Stimulated activated CD4-positive, alpha-beta T cell treated with anti-CD3 and anti-CD28 coated beads, Interleukin-12 subunit alpha, Interleukin-12 subunit beta, amount 100 ng/mL, for 48 hours (primary cell): ENCODE measurements at places on chromosomes 6 and 20.

- DNase-seq = no peak
These were observed 164.2 kb downstream of the FOXA2 start for GRCh38 chr20:22420116-22420598.

GRCh38 chr6:167005350-167006159 is 6.4 kb downstream of the CEP43 start:
- DNase-seq = no peak

- no peak for DNase-seq
These were observed 170.9 kb downstream of the TTLL2 start for GRCh38 chr6:167495506-167496401.

- DNase-seq = no peak
These were observed 67.2 kb upstream of the SMLR1 start for GRCh38 chr6:130760006-130760405.

DNA sequence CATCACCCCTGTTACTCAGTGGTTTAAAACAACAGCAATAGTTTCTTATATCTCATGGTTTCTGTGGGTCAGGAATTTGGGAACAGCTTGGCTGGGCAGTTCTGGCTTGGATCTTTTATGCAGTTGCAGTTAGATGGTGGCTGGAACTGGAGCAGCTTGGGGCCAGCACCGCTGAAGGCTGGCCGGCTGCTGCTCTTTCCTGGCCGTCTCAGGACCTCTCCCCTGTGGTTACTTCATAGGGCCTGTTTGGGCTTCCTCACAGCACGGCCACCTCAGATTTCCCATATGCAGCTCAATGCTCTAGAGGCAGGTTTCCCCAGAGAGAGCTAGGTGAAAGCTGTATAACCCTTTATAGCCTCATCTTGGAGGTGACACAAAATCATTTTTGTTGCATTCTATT is 15.6 kb downstream of the PKIG start:
- no peak for DNase-seq

DNA sequence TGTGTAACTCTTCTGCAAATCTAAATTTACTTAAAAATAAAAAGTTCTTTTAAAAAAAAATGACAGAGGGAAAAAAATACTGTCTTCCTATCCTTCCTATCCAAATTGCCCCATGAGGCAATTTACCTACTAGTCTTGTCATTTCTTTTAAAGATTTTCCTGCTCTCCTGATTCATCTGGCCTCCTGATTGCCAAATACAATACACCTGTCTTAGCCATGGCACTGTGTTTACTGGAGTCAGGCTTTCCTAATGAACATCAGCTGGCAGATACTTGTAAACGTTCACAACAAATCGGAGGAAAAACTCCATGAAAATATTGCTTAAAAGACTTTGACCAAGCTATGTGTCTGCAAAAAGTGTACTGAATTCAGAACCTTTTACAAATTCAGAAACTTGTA is 21.5 kb downstream of the TM9SF4 start:
- DNase-seq = no peak

- no peak for DNase-seq
These were observed 29.7 kb downstream of the SLC12A5 start for GRCh38 chr20:46058599-46059281.

DNA sequence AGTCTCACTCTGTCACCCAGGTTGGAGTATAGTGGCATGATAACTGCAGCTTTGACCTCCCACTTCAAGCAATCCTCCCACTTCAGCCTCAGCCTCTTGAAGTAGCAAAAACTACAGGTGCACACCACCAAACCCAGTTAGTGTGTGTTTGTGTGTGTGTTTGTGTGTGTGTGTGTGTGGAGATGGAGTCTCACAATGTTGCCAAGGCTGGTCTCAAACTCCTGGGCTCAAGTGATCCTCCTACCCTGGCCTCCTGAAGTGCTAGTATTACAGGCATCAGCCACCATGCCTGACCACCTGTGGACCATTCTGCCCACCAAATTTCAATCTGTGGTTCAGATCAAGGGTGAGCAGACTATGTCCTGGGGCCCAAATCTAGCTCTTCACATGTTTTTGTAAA is 8.8 kb downstream of the FASTKD5 start:
- no peak for DNase-seq

DNA sequence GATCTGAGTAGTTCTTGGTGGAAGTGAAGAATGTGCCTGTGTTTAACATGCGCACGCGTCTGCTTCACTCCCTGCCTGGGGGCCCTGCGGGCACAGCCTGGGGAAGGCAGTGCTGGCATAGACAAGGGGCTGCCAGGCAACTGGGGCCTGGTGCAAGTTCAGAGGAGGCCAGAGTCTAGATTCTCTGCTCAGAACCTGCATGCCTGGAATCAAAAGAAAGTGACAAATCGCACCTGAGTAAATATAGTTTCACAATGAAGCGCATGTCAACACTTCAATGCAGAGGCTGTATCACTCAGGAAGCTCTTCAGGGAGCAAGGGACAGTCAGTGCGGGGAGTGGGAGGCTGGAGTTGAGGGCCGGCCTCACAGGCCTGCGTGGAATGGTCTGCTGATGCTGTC is 24.2 kb upstream of the PPP1R14C start:
- no peak for DNase-seq

- no peak for DNase-seq
These were observed 168.4 kb downstream of the EYS start for GRCh38 chr6:65538644-65539043.

- no peak for DNase-seq
These were observed 34.6 kb downstream of the FKBP1C start for GRCh38 chr6:63245909-63246308.

DNA sequence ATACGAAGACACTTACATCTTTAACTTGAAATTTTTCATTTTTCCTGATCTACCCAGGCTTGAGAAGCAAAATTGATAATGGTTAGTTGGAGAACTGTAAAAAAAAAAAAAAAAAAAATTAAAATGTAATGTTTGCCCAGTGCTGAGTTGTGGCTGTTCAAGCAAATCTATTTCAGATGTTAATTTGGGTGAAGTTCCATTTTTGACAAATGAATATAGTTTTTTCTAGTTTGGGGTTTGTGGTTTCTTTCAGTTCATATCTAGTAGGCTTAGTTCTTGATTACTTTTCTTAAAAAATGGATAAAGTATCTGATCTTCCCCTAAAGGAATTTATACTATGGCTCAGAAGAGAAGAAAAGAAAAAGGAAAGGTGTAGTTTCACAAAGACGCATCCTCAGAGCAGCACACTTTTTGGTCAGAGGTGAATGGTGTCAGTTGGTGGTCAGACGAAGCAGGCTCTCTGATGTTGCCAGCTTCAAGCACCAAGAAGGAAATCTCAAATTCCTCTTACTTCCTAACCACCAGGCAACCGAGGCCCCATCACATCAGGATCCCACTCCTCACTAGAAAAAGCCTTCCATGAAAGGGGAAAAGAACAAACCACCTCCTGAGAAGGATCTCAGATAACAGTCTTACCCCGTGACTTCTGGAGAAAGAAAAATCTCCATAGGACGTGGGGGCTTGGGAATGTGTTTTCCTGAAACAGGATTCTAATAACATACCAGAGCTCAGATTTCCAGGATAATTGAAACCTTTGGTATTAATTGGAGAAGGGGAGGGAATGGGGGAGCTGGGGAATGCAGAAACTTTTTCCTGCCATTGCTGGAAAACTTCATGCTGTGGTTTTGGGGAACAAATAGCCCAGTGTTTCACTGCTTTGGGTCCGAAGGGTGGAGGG is 396.2 kb downstream of the CD83 start:
- DNase-seq = no peak

DNA sequence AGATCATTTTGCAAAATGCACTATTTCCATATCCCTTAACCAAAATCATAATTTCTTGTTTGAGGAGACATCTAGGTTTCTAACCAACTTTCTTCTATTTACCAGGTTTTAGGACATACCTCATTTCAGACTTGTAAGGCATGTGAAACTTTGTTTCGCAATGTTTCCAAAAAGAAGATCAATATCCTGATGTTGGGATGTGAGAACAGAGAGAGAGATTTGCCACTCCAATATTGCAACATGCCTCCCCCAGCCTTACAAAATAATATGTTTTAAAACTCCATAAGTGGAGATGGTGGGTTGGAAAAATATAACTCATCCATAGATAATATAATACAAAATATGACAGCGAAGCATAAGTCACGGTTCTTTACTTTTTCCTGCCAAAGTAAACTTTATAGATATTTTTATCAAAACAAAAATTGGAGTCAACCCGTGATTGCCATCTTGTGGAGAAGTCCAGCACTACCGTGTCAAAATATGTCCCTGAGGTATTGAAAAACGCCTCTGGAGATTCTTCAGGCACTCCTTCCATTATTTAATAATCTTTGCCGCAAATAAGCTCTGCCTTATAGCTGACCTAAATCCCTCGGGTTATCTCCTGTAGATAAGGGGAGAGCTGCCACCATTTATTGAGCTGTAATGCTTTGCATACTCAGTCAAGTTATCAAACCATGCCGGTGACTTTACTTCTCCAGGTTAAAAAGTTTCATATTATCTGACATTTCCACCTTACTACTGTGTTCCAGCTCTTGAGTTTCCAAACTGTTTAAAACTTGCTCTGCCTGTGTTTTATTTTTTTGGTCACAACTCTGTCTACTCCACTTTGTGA is 534.2 kb downstream of the HACE1 start:
- no peak for DNase-seq

GRCh38 chr6:170376386-170377043 is 70.0 kb downstream of the FAM120B start:
- no peak for DNase-seq

GRCh38 chr20:8631271-8631670 is 437.6 kb upstream of the PLCB4 start:
- no peak for DNase-seq

DNA sequence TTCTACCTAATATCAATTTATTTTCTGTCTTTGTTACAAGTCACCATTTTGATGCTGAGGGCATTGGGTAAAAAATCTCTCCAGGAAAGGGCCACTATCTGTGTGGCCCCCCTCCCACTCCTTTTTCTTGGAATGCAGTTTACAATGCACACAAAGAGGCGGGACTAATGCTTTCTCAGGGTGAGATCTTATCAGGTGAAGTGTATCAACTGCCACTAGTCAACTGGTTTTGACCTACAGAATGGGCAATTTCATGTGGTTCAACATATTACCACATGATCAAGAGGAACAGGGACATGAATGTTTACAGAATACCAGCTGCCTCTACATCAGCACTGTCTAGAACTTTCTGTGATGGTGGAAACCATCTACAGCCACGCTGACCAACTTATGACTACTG is 3.7 kb downstream of the RRBP1 start:
- no peak for DNase-seq

DNA sequence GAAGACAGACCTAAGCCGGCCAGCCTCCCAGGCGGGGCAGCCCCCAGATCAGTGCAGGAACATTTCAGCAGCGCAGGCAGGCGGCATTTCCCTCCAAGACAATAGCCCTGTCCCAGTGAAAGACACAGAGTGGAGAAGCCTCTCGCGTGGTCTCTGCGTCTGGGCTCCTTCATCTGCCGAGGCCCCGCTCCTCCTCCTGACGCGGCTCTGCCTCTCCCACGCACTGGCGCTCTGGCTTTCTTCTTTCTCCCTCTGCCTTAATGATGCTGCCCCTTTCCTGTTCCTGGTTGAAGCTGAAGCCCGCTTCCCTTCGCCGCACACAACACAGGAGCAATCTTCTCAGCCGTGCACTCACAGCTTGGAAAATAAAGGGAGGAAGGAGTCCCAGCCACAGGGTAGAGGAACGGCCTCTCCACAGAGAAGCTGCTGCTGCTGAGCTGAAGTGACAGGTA is 347.5 kb downstream of the CDH4 start:
- no peak for DNase-seq

- no peak for DNase-seq
These were observed 79.2 kb upstream of the MRAP2 start for GRCh38 chr6:83954371-83954770.

DNA sequence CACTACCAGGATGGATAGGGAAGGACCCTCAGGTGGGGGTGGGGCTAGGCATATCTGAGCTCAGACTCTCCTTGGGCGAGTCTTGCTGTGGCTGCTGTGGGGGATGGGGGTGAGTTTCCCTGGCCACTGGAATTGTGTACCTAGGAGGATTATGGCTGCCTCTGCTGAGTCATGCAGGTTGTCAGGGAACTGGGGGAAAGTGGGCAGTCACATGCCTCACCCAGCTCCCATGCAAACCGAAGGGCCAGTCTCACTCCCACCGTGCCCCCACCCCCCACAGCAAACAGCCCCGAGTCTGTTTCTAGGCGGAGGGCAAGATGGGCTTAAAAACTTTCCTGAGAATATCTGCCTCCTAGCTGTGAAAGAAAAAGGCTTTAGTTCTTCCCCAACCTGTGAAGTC is 210.3 kb upstream of the FERMT1 start:
- no peak for DNase-seq

DNA sequence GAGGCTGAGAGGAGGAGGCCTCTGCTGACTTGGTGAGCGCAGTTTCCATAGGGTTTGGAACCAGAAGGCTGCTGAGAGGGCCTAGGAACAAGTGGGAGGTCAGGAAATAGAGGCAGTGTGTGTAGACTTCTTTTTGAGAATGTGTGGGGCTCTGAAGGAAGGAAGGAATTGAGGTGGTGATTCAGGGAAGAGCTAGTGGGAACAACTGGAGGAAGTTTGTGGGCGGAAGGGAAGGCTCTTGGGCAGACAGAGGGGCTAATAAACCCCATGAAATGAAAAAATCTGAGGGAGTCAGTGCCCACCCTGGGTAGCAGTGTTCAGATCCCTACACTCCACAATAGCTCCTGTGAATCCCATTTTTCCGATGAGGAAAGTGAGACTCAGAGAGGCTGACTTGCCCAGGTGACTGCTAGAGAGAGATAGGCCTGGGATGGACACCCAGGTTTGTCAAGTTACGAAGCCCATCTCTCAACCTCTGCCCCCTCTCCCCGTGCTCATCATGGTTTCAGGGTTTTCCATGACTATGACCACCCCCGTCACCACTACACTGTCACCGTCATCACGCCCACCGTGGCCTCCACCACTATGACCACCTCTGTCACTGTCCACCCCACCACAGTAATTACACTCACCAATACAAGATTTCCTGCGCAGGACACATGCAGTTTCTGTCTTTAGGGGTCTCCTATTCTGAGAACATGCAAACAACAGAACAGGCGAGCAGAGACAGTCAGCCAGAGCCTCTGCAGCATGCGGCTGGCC is 106.4 kb downstream of the MRPL14 start:
- DNase-seq = no peak

- DNase-seq = no peak
These were observed 16.6 kb downstream of the ADTRP start for GRCh38 chr6:11761744-11762620.

DNA sequence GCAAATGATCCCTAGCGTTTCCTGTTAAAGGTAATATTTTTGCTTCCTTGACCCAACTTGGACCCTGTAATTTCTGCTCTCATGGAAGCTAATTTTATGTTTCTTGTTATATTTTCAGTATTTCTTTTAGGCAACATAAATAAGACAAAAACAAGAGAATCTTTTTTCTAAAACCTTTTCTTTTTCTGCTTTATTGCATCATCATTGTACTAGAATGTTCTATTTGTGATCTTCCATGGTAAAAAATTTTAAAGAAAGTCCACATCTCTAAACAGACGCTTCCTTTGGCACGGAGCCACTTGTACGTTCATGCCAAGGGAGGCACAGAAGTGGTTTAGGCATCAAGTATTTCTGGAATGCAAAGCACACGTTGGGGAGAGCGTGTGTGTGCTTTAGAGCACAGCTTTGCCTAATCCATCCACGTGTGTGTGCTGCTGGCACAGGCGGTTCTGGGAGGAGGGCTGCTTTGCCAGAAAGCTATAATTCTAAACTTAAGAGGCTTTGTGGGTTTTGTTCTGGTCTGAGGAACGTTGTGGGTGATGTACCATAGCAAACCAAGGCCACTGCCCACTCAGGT is 98.3 kb downstream of the SASH1 start:
- DNase-seq = no peak

GRCh38 chr6:64083261-64083660 is 447.7 kb downstream of the PHF3 start:
- DNase-seq = no peak

- DNase-seq = no peak
These were observed 20.5 kb downstream of the PERP start for GRCh38 chr6:138086573-138087196.
